ENCODE measurements at places on chromosomes 1 and 21.

DNA sequence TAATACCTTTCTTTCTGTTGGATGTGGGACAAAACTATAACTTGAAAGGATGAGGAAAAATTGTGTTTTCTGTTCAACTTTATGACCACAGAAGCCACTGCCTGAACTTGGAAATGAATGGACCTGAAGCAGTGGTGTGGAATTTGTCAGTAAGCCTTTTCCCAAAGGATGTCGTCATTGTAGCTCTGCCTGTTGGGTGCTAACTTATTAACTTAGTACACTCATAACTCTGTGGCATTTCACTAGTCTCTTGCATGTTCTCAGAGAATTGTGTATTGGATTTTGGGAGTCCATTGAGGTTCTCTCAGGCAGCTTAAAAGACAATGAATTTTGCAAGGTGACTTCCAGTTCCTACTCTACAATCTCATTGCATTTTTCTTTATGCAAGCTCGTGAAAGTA lies 49.6 kb downstream of the KCNK2 start:
- DNase-seq: no peak

DNA sequence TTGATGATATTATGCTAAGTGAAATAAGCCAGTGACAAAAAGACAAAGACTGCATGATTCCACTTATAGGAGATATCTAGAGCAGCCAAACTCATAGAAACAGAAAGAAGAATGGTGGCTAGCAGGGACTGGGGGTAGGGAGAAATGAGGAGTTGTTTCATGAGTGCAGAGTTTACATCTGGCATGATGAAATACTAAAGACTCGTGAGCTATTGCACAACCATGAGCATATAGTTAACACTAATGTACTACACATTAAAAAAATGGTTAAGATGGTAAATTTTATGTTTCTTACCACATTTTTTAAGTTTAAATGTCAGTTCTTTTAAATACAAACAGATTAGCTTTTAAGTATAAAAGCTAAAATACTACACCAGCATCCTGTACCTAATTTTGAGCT lies 57.8 kb downstream of the ESRRG start:
- DNase-seq: peak; percentile 10

- DNase-seq: no peak
Measured at GRCh38 chr21:33441489-33442477, 38.0 kb downstream of the TMEM50B start.

GRCh38 chr1:53419034-53419433 lies 40.2 kb upstream of the DMRTB1 start:
- DNase-seq: no peak

GRCh38 chr1:245710961-245711903 lies 556.4 kb downstream of the KIF26B start:
- no peak for DNase-seq

- DNase-seq: no peak
Measured at GRCh38 chr21:35019631-35020032, 29.5 kb downstream of the RUNX1 start.

- DNase-seq: no peak
Measured at GRCh38 chr1:38133304-38133703, 86.7 kb upstream of the POU3F1 start.

DNA sequence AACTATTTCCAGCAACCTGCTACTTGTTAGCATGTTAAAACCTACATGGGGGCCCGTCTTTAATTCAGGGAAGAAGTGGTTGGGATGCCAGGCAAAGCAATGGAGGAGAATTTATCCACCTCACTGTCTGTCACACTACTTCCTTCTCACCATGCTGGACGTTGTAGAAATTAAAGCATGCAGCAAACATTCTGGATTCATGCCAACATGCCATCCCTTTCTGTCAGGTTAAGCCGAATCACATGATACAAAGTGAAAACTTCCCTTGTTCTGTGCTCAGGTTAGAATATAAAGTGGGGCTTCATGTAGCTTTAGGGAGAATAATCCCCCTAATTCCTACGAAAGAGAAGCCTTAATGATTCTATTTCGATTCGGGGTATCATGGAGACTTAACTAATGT lies 95.5 kb downstream of the ERG start:
- no peak for DNase-seq

DNA sequence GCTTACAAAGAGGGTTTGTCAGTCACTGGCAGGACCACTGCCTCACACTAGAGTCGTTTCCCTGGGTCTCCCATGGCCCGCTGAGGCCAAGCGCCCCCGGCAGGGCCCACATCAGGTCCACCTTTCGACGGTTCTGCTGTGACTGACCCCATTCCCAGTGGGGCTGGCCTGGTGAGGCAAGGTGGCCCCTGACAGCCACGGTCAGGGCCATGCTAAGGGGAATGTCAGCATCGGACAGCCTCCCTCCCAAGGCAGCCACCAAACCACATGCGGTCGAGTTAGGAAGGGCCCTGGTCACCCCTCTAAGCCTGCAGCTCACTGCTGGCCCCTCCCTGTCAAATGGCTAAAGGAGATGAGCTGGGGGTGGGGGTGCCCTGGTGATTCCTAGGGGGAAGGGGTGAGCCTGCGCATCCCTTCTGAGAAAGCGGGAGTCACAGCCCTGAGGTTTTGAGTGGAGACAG lies 2.9 kb upstream of the KIF17 start:
- no peak for DNase-seq

GRCh38 chr21:29961291-29962027 lies 21.7 kb upstream of the GRIK1 start:
- DNase-seq: no peak

- DNase-seq: no peak
Measured at GRCh38 chr1:13556224-13556764, 27.3 kb upstream of the PDPN start.

GRCh38 chr1:36523850-36524249 lies 41.1 kb upstream of the CSF3R start:
- DNase-seq: no peak

DNA sequence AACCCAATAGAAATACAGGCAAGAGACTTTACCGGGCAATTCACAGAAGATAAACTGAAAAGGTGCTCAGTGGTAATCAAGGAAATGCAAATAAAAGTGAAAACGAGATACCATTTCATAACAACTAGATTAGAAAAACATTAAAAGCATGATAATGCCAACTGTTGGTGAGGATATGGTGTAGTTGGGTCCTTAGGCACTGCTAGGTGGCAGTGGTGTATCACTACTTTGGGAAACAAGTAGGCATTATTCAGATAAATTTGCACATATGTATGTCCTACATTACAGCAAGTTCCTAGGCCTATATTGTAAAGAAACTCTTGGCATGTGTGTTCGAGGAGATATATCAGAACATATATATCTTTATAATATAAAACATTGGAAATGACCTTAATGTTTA lies 31.0 kb downstream of the AZIN2 start:
- DNase-seq: peak; percentile 63

DNA sequence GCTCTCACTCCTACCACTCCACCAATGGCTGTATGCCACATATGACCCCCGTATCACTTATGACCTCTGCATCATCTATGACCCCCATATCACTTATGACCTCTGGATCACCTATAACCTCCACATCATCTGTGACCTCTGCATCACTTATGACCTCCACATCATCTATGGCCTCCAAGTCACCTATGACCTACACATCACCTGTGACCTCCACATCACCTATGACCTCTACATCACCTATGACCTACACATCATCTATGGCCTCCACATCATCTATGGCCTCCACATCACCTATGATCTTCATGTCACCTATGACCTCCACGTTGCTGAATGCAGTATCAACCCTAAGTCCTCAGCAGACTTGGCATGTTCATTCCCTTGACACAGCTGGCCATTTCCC lies 271.2 kb downstream of the MATN1 start:
- DNase-seq: no peak

GRCh38 chr1:168243198-168243597 lies 17.4 kb downstream of the SFT2D2 start:
- DNase-seq: no peak

DNA sequence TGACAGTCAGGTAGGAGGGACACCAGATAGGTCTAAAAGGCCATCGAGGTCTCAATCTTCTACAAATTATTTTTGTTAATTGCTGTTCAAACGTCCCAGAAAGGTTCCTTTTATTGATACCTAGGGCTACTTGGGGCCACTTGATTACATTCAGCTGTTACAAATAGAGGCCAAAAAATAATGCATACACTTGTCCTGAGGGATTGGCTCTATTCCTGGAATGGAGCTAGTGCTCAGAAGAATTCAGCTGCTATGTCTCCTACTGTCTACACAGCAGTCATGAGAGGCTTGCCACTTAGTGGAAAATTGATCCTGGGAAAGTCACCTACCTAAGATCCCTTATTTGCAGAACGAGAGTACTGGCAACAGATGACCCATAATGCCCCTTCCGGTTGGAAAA lies 498.3 kb downstream of the ADGRL2 start:
- no peak for DNase-seq

All from AML-193 (cell line).